ENCODE measurements at places on chromosomes 5 and 9. TPM values are rescaled to one million over a fixed set of nuclear protein-coding genes. Genes with fewer than 3 reads are reported as not detected.

DNA sequence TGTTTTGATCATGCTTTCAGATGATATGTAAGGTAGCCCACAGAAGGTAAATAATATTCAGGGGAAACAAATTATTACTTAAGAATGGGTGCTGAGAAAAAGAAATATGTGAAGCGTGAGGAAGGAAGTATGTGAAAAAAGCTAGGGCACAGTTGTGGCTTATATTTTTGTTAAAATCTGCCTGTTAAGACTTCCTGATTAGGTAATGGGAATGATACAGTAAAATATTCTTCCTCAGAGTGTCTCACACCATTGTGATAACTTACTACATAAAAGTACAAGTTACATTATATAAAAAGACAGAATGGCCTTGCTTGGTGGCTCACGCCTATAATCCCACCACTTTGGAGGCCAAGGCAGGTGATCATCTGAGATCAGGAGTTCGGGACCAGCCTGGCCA, 18.7 kb upstream of the PARP8 start:
- H3K36me3 ChIP-seq: peaks cover 3% of the 10 kb centered on the region
- DNase-seq: no peak
- H3K4me3 ChIP-seq: no peak overlapping the region
- H3K4me1 ChIP-seq: peaks cover 4% of the 10 kb centered on the region
- peak overlapping the region; percentile 49 for H3K27ac ChIP-seq
- H3K27me3 ChIP-seq: no peaks in the 10 kb centered on the region

Gene LPAR1
- not detected for total RNA-seq

DNA sequence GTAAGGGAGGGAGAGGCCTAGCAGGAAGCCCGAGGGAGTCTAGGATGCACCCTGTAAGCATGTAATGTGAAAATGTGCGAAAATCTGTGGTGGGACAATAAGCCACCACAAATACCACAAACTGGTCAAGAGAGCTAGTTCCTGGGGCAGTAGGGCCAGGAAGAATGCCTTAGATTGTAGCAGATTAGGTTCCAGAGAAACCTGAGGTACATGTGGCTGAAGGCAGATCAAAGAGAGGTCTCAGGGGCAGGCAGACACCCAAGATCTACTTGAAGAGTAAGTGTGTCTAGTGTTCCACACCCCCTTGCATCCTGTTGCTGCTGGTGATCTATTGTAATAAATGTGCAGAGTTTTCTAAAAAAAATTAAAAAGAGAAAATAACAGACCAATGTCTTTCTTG, 1677.3 kb upstream of the CDH6 start:
- H3K27ac ChIP-seq: no peak overlapping the region
- H3K4me1 ChIP-seq: no peaks in the 10 kb centered on the region
- no peak overlapping the region for H3K4me3 ChIP-seq
- H3K36me3 ChIP-seq: peaks cover 5% of the 10 kb centered on the region

Gene KIF20A
- total RNA-seq: 43.0 TPM

Gene RACK1
- total RNA-seq: 1,671 TPM

GRCh38 chr5:157245476-157245875, 20.4 kb upstream of the CYFIP2 start:
- peaks cover 74% of the 10 kb centered on the region for H3K36me3 ChIP-seq
- H3K27ac ChIP-seq: peak overlapping the region; percentile 87
- H3K27me3 ChIP-seq: no peaks in the 10 kb centered on the region
- peaks cover 61% of the 10 kb centered on the region for H3K4me1 ChIP-seq

GRCh38 chr9:83182071-83182470, 119.1 kb upstream of the RASEF start:
- DNase-seq: no peak
- no peaks in the 10 kb centered on the region for H3K4me1 ChIP-seq
- H3K36me3 ChIP-seq: peaks cover 4% of the 10 kb centered on the region
- no peak overlapping the region for H3K4me3 ChIP-seq
- H3K27ac ChIP-seq: no peak overlapping the region
- H3K27me3 ChIP-seq: no peaks in the 10 kb centered on the region

DNA sequence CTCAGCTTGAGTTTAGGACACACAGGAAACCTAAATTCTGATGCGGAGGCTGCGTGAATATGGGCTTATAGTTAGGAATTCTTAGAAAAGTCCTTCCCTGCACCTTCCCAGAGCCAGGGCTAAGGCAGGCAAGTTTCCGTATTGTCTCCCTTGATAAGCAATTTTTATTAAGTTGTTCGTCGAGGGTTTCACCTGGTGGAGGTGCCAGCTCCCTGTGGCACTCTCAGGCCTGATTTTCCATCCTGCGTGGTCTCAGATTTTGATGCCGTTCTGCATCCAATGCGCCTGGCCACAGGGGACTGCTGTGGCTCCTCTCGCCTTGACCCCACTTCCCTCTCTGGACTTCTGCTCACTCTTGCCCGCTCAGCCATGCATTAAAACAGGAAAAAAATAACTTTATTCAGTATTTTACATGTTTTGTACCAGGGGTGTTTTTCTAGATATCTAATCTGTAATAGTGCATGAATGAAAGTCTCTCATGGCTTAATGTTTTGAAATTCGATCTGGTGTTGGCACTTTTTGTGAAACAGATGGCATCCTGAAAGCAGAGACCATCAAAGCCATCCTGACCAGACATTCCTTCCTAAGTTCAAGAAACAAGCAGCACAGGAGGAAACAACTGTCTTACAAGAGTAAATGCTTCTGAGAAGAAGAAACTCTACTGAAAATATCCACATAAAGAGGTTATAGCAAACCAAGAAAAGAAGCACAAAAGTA, 50.7 kb downstream of the TRIP13 start:
- H3K27me3 ChIP-seq: peaks cover 41% of the 10 kb centered on the region
- no peaks in the 10 kb centered on the region for H3K36me3 ChIP-seq
- H3K27ac ChIP-seq: no peak overlapping the region
- H3K4me3 ChIP-seq: no peak overlapping the region

DNA sequence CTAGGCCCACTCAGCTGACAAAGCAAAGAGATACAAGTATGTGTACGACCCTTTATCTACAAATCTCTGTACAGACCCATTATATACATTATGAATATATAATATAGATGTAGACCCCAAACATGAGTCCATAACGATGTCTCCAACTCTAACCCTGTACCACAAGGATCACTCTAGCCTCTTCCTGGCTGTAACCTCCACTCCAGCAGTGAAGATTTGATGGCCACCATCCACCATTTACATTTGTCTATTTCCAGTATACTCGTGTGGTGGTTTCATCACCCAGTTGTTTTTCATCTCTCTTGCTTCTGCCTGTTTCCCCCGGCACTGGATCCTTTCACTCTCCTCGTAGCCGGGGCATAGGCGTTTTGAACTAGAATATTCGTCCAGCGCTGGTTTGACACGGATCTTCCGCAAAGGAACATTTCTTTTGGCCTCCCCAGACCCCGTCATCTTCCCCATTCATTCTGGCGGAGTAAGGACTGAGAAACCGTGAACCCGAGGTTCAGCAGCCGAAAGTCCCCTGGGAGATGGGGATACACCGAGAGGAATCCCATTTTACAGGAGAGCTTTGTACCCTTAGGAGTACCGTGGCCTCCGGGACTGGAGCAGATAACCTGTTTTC, 828 bp upstream of the TRIO start:
- no peak for DNase-seq
- peaks cover 11% of the 10 kb centered on the region for H3K4me1 ChIP-seq
- H3K27me3 ChIP-seq: peaks cover 21% of the 10 kb centered on the region
- H3K36me3 ChIP-seq: peaks cover 4% of the 10 kb centered on the region

DNA sequence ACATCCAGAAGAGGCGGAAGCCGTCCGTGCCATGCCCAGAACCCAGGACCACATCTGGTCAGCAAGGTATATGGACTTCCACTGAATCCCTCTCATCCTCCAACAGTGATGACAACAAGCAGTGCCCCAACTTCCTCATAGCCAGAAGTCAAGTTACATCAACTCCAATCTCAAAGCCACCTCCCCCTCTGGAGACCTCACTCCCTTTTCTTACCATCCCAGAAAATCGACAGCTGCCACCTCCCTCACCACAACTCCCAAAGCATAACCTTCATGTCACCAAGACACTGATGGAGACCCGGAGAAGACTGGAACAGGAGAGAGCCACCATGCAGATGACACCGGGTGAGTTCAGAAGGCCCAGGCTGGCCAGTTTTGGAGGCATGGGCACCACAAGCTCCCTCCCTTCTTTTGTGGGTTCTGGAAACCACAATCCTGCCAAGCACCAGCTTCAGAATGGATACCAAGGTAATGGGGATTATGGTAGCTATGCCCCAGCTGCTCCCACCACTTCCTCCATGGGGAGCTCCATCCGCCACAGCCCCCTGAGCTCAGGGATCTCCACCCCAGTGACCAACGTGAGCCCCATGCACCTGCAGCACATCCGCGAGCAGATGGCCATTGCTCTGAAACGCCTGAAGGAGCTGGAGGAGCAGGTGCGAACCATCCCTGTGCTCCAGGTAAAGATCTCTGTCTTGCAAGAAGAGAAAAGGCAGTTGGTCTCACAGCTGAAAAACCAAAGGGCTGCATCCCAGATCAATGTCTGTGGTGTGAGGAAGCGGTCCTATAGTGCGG, 130.3 kb upstream of the DMRT1 start:
- H3K36me3 ChIP-seq: no peaks in the 10 kb centered on the region
- DNase-seq: no peak
- H3K4me1 ChIP-seq: peaks cover 5% of the 10 kb centered on the region
- no peak overlapping the region for H3K4me3 ChIP-seq
- H3K27ac ChIP-seq: no peak overlapping the region
- peaks cover 7% of the 10 kb centered on the region for H3K27me3 ChIP-seq

- no peak for DNase-seq
- no peaks in the 10 kb centered on the region for H3K4me1 ChIP-seq
- H3K27ac ChIP-seq: no peak overlapping the region
- no peaks in the 10 kb centered on the region for H3K36me3 ChIP-seq
- H3K27me3 ChIP-seq: no peaks in the 10 kb centered on the region
These were observed 297.4 kb upstream of the TAS2R1 start for GRCh38 chr5:9927521-9927997.

- no peaks in the 10 kb centered on the region for H3K36me3 ChIP-seq
- no peak overlapping the region for H3K4me3 ChIP-seq
- peaks cover 2% of the 10 kb centered on the region for H3K4me1 ChIP-seq
- peaks cover 29% of the 10 kb centered on the region for H3K27me3 ChIP-seq
- H3K27ac ChIP-seq: no peak overlapping the region
These were observed 39.5 kb downstream of the MEGF10 start for GRCh38 chr5:127330116-127330515.

DNA sequence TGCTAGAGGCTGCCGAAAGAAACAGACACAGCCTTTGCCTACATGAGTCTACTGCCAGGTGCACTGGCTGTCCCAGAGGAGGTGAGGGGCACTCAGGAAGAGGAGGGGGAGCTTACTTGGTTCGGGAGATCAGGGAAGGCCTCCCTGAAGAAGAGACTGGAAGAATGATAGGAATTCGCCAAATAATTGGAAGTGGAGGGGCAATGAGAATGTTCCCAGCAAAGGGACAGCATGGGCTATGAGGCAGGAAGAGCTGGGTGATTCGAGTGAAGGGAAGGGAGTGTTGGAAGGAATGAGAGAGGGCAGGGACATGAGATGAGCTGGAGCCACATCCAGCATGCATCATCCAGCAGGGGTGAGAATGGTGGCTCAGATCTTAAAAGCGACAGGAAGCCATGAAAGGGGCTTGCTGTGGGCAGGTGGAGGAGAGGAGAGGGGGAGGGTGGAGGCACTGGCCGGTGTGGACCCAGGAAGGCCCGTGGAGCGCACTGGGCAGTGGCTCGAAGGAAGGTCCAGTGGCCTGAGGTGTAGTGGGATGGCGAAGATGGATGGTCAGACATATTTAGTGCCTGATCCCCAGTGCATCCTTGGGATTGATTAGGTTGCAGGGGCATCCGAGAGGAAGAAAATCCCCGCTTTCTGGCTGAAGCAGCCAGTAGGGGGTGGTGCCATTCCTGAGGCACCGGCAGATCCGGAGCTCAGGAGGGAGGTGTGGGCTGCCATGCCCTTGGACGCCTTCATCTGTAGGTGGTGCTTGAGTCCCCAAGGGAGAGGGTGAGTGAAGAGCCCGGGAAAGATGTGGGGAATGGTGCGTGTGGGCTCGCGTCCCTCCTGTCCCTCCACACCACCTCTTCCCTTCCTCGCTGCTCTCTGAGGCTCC, 53.5 kb upstream of the GARNL3 start:
- no peak overlapping the region for H3K4me3 ChIP-seq
- H3K4me1 ChIP-seq: no peaks in the 10 kb centered on the region
- H3K27ac ChIP-seq: no peak overlapping the region
- peak; percentile 54 for DNase-seq
- no peaks in the 10 kb centered on the region for H3K27me3 ChIP-seq

- H3K4me1 ChIP-seq: no peaks in the 10 kb centered on the region
- H3K36me3 ChIP-seq: no peaks in the 10 kb centered on the region
- H3K4me3 ChIP-seq: no peak overlapping the region
These were observed 297.1 kb upstream of the CD180 start for GRCh38 chr5:67493676-67494075.

GRCh38 chr9:14941501-14942405, 31.5 kb upstream of the FREM1 start:
- no peak overlapping the region for H3K27ac ChIP-seq
- no peaks in the 10 kb centered on the region for H3K4me1 ChIP-seq
- H3K27me3 ChIP-seq: no peaks in the 10 kb centered on the region
- no peak for DNase-seq

Measured in natural killer cell treated with Interleukin-12 subunit alpha and Interleukin-12 subunit beta and Interleukin-15 and Interleukin-18, amount 100 ng/mL, for 72 hours (primary cell).